KBM-7 (cell line): ENCODE measurements at places on chromosomes 5 and 9.

DNA sequence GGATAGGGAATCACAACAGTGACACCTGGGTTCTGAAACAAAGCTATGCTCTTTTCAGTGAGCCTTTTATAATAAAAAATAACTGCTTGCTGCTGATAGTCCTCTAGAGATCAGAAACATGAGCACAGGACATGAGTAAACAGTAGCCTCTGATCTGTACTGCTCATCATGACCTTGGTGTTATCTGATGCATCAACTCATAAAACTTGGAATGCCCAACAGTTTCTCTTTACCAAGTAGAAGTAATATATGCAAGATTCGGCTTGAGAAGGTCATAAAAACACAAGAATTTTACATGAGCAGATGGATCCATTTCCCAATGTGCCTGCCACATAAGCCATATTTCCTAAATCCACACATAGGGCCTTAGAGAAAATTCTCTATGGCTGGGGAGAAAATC lies 318.3 kb upstream of the GRAMD2B start:
- DNase-seq, result no peak

GRCh38 chr5:166963596-166963995 lies 1327.8 kb upstream of the WWC1 start:
- DNase-seq, result no peak

- DNase-seq, result peak; percentile 41
These were observed 47.1 kb upstream of the AKNA start for GRCh38 chr9:114434878-114435311.

GRCh38 chr5:178371362-178372111 lies 138.9 kb upstream of the PHYKPL start:
- no peak for DNase-seq

DNA sequence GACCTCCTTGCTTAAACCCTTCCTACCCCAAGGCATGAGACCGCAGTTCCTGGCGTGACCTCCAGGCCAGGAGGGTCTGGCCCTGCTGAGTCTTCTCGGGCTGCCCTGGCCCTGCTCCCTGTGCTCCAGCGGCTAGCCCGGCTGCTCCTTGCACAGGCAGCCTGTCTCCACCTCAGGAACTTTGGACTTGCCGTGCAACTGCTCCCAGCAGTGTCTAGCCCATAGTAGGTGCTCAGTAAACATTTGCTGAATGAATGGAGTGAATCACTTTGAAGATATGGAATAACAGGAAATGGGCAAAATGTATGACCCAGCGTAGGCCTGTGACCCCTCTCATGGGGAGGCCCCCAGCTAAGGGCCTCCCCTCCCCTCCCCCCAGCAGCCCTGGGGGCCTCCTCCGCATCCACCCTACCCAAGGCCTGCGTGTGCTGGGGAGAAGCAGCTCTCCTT lies 127.1 kb downstream of the ZNF354C start:
- no peak for DNase-seq

DNA sequence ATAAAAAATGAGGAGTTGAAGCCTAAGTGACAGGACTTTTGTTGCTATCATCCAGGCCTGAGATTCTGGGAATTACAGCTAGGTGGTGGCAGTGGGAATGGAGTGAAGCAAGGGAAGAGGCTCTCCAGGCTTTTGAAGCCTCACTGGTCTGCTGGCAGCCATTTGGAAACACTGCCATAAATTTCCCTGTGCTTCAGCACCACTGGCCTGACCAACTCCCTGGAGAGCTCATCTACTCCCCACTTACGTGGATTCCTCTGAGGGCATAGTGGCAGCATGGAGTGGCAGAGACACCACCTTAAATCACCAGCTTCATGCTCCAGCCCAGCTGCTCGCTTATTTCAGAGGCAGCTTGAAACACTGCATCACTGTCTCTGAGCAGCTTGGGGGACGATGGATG lies 518.2 kb downstream of the TLR4 start:
- no peak for DNase-seq
